ENCODE measurements at places on chromosomes 5 and 9.

DNA sequence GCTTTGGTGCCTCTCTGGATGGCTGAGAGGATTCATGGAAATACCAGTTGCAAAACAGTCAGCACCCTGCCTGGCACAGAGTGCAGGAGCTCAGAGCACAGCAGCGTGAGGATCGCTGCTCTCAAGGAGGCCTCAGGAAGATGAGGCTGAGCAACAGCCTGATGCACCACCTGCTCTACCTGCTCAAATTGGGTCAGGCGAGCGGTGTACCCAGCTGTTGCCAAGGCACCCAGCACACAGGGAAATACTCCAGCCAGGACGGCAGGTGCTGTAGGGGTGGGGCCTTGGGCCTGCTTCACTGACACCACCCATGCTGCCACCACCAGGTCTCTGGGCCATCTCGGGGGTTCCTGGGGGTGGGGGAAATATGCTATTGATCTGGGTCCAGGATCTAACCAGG, 4.3 kb downstream of the EEIG1 start:
- DNase-seq: no peak

- peak; percentile 60 for DNase-seq
Observed at GRCh38 chr5:61051267-61051666, 106.3 kb downstream of the NDUFAF2 start.

DNA sequence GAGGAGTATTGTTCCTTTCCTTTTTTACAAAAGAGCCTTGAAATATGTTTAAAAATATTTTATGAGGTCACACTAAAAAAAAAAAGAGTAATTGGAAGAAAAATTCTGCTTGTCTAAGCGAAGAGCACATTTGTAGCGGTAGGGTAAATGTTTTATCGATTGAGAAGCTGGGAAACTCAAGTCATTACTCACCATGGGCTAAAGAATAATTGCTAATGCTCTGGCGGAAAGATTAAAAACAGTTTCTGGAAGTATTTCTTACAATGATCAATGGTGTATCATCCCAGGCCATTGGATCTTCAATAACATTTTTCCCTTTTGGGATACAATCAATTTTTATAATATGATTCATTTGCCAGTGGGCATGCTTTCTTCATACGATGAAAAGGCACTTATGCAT, 450.0 kb downstream of the RASEF start:
- no peak for DNase-seq

DNA sequence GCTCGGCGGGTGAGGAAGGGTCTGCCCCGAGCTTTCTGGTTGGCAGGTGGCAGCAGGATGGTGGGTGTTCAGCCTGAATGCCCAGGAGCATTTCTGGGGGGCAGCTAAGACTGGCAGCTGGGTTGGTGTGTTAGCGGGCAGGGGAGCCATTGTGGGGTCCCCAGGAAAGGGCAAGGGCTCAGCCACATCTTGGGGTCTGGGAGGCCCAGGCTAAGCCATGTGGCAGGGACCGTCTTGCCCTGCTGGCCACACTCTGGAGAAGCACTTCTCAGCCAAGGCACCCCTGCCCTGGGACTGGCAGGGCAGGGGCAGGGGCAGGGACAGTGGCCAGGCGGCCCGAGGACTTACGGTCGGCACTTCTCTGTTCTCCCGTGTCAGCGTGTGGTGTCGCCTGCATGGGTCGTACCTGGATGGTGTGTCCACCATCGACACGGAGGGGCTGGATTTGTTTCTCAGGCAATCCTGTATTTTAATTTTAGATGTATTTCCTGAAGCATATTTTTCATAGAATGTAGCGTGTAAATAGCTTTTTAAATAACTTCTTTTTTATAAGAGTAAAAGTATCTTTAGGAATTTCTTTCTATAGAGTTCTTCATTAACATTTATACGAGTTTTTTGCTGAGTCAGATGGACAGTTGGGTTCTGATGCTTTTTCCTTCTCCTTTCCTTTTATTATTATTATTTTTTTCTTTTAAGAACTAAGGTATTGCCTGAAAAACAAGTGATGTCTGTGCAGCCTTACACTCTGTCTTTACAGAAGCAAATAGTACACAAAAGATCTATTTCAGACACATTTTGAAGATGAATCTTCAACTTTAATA, 102.0 kb downstream of the PHF2 start:
- DNase-seq: no peak

DNA sequence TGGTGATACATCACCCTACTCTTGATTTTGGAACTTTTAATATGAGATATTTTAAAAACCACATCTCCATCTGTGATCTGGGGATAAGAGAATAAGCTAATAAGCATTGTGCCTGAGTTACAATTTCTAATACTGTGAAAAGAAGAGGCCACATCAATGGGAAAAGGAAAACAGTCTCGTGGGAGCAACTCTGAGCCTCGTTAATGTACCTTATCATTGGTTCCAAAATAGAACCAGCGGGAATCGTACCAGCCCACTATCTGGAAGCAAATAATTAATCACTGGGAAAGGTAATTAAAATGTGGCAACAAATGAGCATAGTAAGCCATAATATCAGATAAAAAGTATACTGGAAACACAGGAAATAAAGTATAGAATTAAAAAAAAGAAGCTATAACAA, 28.0 kb upstream of the CEP78 start:
- DNase-seq: no peak

DNA sequence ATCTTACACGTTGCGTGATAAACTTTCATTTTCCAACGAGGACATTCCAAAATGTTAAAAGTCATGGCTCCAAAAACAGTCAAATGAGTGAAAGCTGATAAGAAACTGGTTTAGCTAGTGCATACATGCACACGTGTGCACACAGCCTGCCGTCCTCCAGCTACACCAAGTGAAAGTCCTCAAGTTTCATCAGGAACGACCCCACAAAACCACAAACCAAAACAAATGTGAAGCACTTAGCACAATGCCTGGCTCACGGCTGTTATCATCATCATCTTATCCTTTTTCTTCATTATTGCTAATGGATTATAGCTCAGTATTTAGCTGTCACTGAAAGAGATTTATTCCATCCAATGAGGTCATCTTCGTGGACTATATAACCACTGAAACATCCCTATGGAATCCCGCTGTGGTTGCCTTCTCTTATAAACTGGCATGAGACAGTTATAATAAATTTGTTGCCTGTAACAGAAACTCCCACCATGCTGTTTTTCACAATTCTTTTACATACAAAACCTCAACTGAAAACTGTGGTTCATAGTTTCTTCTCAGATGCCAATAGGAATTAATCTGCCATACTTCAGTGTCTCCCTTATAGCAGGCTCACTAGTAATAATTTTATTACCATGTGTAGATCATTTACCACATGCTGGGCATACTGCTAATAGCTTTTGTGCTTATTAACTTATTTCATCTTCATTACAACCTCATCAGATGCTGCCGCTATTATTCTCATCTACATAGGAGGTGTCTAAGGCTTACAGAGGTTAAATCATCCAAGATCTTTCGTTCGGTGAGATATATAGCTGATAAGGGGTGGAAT, 56.1 kb downstream of the SAXO1 start:
- DNase-seq: no peak

DNA sequence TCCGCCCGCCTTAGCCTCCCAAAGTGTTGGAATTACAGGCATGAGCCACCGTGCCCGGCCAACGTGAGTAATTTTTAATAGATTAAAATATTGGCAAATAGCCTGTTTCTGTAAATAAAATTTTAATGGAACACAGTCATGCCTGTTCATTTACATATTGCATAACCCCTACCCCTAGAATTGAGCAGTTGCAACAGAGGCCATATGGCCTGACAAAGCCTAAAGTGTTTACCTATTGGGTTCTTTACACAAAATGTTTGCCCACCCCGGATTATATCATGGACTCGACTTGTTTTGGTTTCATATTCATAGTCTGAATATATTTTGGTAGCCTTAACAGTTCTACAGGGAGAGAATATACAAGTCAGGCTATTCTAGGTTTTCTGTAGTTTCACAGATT, 5.3 kb downstream of the NSA2 start:
- DNase-seq: no peak

DNA sequence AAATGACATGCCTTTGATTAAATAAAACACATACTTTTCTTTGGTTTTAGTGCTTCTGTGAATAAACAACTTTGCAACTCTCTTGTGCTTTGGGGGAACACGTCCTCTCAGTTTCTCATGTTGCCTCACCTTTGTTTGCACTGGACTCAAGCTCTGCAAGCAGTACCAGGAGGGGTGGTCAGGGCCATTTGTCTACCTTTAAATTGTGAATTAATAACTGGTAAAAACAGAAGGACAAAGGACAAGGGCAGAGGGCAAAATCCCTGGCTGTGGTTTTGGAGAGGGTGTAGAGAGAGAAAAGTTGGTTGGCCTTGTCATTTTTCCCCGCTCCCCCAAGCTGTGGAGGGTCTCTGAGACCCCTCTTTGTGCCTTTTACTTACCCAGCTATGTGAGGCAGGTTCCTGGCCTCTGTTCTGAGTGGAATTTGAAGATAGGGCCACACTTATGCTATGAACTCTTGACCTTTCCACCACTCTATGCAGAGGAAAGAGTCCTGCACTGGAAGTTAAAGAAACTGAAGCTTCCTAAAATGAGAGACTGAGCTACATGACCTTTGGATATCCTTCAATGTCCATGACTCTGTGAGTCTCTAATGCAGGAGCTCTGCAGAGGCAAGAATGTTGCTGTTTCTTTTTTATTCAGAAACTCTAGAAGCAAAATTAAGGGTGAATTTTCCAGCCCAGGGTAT, 55.1 kb upstream of the MOCS2 start:
- DNase-seq: no peak

GRCh38 chr5:8429778-8430758, 561.1 kb downstream of the MTRR start:
- DNase-seq: no peak

GRCh38 chr5:151234476-151235238, 10.8 kb upstream of the CCDC69 start:
- no peak for DNase-seq

DNA sequence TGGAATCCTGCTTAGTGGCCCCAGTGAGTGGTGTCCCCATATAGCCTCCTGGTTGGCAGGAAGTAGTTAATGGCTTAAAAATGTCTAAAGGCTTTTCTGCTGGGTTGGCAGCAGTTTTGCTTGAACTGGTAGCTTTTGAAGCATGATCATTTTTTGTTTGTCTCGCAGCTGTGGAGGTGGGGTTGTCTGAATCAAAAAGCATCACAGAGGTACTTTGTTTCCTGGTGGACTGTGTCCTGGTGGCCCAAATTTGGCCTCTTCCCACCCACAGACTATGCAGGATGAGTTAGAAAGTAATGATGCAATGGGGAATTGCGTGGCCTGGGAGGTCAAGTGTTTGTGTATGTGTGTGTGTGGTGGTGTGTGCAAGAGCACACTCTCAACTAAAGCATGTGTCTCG, 322.7 kb downstream of the ARHGEF28 start:
- no peak for DNase-seq

GRCh38 chr9:32136700-32137339, 247.6 kb upstream of the ACO1 start:
- DNase-seq: peak; percentile 7

GRCh38 chr5:96962540-96962991, 26.7 kb downstream of the LNPEP start:
- DNase-seq: no peak

GRCh38 chr5:170451747-170452365, 52.0 kb upstream of the KCNIP1 start:
- no peak for DNase-seq

DNA sequence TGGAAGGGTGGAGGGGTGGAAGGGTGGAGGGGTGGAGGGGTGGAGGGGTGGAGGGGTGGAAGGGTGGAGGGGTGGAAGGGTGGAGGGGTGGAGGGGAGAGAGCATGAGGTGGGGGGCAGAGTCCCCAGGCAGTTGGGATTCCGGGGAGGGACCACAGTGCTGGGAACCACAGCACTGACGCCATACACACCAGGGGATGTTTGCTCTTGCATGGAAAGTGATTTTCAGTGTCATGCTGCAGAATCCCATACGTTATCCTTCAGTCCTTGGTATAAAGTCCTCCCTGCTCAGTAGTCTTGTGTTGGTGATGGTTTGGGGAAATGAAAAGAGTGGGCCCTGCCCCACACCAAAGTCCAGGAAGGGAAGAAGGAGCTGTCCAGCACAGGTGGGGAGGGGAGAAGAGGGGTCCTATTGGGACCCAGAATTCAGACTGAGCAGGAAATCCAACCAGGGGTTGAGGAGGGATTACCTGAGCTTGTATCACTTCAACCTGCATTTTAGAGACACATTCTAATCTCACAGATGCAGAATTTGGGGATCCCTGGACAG, 5.5 kb upstream of the FIBCD1 start:
- DNase-seq: no peak

GRCh38 chr9:87116492-87116891, 169.2 kb upstream of the GAS1 start:
- no peak for DNase-seq

DNA sequence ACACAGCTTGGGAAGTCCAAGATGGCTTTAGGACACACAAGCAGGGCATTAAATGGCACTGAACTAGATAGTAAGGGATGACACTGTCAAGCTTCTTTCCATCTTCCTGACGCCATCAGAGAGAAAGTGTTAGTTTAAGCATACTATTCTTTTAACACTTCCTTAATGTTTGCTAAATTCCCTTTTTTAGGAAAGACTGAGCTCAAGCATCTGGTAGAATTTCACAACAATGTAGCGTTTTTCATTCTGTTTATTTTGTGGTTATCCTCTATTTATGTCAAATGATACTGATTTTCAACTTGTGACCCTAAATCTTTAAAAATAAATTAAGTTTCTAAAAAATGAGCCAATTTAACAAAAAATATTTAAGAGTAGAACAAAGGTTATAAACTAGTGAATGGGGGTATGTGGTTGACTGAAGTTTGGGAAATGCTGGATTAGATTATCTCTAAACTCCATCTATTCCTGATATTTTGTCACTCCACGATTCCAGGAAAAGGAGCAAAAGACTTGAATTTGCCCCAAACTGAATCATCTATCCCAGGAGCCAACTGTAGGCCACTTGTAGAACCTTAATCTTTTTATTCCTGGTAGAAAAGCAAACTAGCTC, 147.4 kb upstream of the KLF9 start:
- DNase-seq: no peak

DNA sequence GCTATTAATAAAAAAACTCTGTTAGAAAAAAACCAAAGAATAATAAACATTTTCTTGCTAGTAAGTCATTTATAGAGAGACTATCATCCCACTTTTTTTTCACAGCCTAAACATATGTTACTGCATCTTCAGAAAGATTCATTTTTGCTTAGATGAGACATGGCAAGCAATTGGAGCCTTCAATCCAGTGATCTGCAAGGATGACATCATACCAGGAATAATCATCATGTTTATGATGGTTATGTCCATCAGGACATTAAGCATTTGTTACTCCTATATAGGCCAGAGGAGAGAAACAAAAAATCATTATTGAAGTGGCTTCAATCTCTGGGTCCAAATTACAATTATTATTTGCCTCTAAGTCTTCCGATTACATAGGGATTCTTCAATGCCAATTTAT, 626.3 kb upstream of the CCNG1 start:
- no peak for DNase-seq

- no peak for DNase-seq
Observed at GRCh38 chr9:132424857-132425674, 15.1 kb downstream of the CFAP77 start.

- no peak for DNase-seq
Observed at GRCh38 chr5:67181648-67182221, 14.9 kb downstream of the CD180 start.
